ENCODE measurements at places on chromosomes 2 and 18.

DNA sequence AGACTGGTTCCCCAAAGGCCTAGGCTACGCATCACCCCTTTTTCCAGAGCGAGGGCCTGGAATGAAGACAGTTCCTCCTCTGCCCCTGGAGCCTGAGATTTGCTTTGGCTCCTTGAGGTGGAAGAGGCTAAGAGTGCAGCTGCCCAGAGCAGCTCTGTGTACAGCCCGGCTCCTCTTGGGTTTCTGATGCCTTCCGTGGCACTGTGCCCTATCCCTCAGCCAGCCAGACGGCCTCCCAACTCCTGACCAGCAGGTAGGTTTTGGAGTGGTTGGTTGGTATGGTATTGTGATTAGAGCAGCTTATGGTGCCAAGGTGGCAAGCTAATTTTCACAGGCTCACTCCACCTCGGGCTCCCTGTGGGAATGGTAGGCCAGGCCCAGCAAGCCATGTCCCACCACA is 112.2 kb downstream of the TANC1 start:
- DNase-seq: no peak

GRCh38 chr2:219509780-219510511 is 4.3 kb upstream of the ASIC4 start:
- DNase-seq: no peak

GRCh38 chr2:110679337-110679707 is 1.5 kb upstream of the BUB1 start:
- DNase-seq: no peak

DNA sequence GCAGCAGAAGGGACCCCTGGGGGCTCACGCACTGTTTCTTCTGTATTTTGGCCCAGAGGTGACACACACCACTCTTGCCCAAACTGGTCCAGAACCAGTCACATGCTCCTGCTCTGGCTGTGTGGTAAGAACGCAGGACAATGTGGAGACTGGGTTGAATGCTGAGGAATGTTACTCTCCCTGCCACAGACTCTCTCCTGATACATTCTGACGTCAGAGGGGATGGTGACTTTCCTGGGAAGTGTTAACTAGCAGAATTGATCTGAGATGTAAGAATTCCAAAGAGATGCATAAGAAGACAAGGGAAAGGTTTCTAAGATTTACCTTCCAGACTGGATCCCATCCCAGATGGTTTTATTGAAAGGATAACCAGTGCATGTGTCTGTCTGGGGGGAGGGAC is 100.8 kb downstream of the ASB1 start:
- DNase-seq: no peak

GRCh38 chr2:217643789-217644301 is 358.9 kb downstream of the TNS1 start:
- DNase-seq: no peak

GRCh38 chr2:71695235-71696120 is 242.1 kb downstream of the DYSF start:
- no peak for DNase-seq

DNA sequence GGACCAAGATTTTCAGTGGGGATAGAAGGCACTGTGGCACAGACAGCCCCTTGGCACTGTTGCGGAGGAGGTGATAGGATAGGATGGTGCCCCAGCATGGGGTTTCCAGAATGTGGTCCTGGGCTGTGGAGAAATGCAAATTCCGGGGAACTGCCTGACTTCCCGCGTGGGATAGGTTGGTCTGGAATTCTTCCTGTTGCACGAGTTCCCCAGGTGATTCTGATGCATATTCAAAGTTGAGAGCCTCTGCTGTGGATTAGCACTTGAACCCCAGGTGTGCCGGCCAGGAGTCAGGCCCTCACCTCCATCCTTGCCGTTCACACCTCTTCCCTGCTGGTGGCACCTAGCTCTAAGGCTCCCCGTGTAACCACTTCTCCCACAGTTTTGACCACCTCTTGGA is 15.5 kb downstream of the NCK2 start:
- no peak for DNase-seq

DNA sequence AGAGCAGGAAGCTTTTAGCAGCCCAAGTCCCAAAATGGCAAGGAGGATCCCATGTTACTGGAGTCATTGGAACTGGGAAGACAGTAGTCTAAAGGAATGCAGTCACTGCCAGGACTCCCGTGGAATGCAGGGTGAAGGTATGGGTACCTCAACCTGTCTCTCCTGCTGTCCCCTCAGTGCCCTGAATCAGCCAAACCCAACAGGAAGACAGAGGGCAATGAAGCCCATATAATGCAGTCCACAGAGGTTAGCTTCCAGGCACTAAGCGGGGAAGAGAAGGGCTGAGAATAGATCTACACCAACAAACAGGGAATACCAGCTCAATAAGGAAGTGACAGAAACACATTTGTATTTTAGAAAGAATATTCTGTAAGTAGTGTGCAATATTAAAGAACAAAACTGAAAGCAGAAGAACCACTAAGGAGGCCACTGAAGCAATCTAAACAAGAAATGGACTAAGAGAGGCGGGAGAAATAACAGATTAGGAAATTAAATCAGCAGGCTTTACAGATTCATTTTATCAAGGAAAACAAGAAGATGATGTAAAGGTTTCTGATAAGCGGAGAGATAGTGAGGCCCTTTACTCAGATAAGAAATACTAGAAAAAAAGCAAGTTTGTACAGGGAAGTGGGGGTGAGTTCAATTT is 8.3 kb downstream of the NEMP2 start:
- no peak for DNase-seq

GRCh38 chr2:240402566-240403272 is 32.7 kb upstream of the GPC1 start:
- no peak for DNase-seq

- DNase-seq: no peak
Measured at GRCh38 chr18:9885170-9886004, at the start of gene TXNDC2. Gene TXNDC2 (plus strand): TSS chr18:9885973. CDS start chr18:9886681, 708 bp downstream.

DNA sequence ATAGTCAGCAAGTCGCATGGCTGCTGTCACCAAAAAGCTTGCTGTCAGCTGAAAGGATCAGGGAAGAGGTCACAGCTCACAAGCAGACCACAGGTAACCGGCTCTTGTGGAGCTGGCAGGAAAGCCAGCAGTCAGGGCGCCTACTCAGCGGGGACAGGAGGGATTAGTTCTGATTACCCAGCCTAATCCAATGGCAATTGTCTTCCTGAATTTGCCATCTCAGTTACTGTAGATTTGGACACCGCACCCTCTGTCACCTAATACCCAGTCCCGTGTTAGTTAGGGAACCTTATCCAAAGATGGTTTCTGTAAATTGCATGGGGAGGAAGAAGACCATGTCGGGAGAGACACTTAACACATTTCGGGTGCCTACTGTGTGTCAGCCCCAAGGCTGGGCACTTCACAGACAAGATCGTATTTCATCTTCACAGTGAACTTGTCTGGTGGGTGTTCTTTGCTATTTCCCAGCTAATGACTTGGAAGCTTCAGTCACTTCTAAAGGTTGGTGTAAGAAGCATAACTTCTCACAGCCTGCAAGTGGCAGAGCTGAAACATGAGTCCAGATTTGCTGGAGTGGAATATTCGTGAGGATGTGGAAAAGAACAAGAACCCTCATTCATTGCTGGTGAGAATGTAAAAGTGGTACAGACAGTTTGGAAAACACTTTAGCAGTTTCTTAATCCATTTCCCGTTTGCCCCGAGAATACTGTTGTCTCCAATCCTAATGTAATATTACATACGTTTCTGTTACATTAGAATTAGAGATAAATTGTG is 9.9 kb downstream of the ALPK2 start:
- DNase-seq: no peak

GRCh38 chr2:134144651-134145050 is 109.2 kb upstream of the MGAT5 start:
- no peak for DNase-seq

DNA sequence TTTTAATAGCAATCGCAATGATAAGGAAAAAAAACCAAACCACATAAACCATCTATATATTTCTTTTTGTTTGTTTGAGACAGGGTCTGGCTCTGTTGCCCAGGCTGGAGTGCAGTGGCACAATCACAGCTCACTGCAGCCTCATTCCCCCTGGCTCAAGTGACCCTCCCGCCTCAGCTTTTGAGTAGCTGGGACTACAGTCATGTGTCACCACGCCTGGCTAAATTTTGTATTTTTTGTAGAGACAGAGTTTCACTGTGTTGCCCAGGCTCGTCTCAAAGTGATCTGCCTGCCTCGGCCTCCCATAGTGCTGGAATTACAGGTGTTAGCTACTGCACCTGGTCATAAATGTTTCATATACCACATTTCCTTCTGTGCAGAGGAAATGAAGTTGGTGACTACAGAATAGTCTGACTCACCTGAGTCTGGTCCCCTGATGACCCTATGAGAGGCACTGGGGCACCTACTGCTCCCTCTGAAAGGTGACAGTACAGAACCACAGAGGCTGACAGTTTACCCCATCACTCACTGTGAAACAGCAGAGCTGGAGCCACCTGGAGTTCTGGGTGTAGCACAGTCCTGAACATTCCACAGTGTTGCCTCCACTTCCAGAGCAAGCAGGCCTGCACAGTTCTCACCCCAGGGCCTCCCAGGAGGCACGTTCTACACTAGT is 183.7 kb upstream of the PXDN start:
- DNase-seq: no peak

- no peak for DNase-seq
Measured at GRCh38 chr18:77134611-77135010, 2.0 kb upstream of the MBP start.

GRCh38 chr2:197059477-197059876 is 133.0 kb upstream of the PGAP1 start:
- no peak for DNase-seq

DNA sequence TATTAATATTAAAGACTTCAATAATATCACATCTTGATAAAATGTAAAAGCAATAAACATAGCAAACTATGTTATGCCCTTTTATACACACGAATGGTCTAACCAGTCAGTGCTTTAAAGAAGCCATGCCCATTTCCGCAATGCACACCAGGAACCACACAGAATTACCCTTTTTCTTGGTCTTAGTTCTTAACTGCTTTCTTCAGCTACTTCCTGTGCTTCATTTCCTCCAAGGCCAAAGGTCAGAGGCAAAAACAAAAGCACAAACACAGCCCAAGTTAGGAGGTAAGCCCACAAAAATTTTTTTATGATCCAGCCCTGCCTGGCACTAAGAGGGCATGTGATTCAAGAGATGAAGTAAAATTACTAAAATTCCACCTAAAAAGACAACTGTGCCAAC is 267.2 kb downstream of the FBXO15 start:
- DNase-seq: no peak

DNA sequence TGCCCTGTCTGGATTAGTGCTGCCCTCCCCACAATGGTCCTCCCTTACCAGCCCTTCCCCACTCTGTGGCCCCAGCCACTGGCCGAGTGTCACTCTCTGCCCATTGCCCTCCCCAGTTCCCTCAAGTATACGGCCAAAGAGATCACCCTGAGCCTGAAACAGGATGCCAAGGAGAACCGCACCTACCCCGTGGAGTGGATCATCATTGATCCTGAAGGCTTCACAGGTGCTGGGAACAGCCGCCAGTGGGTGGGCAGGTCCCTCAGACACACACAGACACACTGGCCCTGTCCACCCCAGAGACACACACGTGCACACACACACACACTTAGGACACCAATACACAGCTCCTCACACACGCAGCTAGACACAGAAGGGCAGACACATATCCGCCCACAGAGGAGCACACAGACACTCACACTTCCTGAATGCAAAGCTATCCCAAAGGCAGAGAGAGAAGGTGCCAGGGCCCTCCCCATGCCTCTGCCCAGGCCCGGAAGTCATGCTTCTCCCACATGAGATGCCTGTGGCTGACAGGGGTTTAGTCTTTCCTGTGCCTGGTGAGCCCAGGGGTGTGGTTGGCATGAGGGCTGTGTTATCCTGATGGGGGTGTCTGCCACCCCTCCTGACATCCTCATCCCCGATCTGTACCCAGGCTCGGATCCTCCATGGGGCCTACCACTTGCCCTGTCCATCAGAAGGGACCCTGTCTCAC is 2.9 kb downstream of the CHRND start:
- no peak for DNase-seq

- DNase-seq: no peak
Measured at GRCh38 chr2:113965644-113966043, 75.8 kb downstream of the ACTR3 start.

DNA sequence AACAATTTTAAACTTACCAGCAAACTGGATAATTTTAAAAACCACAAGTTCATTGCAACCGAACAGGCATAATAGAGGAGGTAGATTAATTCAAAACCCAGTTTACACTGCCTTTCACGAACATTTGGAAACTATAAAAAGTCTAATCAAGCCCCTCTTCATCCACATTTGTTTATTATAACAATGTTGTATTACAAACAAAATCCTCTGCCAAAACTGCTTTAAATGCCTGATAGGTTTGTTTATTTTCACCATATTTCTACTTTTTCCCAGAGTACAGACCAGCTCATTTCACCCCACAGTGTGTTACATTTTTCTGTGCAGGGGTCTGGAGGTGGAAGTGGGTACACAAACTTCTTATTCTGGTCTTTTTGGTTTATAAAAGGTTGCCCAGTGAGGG is 184.2 kb downstream of the OSR1 start:
- no peak for DNase-seq

DNA sequence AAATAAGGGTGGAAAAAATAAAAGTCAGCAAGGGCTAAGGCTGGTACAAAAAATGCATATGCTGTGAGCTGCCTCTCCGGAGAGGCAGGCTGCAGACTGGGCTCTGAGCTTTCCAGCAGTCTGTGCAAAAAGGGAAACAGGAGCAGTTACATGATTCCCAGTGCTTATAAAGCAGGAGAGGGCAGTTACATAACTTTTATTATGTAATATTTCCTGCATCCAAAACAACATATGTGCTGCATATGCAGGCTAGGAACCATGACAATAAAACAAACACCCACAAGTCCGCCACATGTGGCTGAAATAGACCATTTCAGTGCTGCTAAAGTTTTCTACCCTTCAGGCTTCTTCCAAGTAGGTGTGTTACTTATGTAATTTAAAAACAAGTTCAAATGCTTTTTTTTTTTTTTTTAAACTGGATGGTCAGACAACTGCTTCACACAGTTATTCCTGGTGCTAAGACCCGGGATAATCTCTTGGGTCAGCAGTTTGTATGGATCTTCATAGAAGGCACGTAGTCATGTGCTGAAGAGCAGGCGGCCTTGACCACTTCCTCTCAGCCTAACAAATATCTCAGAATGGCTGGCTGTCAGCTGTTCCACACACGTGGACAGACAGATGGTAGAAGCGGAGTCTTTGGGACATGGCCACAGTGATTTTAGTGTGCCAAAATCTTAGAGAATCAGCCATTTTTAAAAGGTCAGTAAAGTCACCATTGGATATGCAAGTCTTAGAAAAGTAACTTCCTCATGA is 43.5 kb downstream of the ARMC9 start:
- no peak for DNase-seq

DNA sequence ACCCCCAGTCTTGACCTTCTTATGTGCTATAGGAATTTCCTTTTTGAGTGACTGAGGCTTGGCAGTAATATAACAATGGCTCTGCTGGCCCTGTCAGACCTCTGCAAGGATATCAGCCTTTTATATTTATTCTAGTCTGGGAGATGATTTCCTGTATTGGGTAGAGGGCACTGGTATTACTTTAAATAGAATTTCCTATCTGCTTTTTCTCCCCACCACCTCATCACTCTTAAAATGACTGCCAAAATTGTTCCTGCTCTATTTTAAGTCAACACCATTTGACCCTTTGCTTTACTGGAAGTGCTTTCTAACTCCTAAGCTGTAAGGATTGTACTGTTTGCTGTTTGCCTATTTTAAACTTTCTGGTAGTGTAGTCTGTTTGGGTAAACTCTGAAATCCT is 658.4 kb upstream of the FSHR start:
- DNase-seq: no peak

GRCh38 chr2:236170590-236171165 is 2.5 kb upstream of the GBX2 start:
- no peak for DNase-seq

Data from activated CD8-positive, alpha-beta memory T cell treated with anti-CD3 and anti-CD28 coated beads for 4 hours (primary cell).